Astrocyte (in vitro differentiated cells and primary cell): ENCODE measurements at places on chromosomes 7 and 10. TPM values are rescaled to one million over a fixed set of nuclear protein-coding genes. Genes with fewer than 3 reads are reported as not detected.

DNA sequence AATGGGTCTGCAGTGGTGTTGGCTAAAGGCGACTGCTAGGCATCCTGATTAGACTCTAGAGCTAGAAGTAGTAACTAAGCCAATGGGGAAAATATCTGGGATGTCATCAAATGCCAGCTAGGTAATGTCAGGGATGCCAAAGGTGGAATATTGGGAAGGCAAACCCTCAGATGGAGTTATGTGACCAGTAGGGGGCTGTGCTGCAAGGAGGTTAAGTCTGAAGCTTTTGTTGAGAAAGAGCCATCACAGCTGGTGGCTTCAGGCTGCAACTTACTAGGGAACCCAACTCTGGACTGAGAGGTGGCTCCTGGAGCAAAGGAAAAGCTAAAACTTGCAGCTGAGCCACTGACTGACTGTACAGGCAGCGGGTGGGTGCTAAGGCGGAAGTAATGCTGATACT is 576.9 kb upstream of the GHITM start:
- no peak overlapping the region for H3K27ac ChIP-seq
- no peaks in the 10 kb centered on the region for H3K36me3 ChIP-seq
- DNase-seq, result no peak
- H3K4me1 ChIP-seq, result no peaks in the 10 kb centered on the region
- H3K4me3 ChIP-seq, result no peak overlapping the region

DNA sequence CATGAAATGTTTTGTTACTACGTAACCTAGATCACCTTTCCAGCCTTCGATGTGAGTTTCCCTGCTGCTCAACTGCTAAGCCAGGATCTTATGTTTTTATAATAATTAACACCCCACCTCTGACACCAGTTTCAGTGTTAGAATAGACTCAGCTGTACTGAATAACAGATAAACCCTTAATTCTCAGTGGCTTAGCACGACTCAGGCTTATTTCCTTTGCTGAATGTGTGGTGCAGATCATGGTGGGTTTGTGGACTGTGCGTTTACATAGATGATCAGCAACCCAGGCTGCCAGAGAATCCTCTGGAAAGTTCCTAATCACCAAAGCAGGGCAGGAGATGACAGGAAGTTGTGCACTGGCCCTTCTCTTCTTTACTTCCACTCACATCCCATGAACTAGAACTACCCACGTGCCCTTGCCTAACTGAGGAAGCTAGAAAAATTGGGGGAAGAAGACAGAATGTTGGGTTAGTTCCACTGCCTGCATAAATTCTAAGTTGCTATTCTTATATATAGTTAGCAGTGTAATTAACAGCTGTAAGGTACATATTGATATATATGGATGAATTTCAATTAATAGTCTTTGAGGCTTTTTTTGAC is 111.8 kb downstream of the MAPK8 start:
- no peak overlapping the region for H3K4me3 ChIP-seq
- no peak for DNase-seq
- H3K27ac ChIP-seq, result no peak overlapping the region
- no peaks in the 10 kb centered on the region for H3K27me3 ChIP-seq
- no peaks in the 10 kb centered on the region for H3K4me1 ChIP-seq

The C10orf90 gene
- total RNA-seq, result not detected in 2 replicates

The CC2D2B gene
- total RNA-seq, result 0.18 and 0.60 TPM in 2 replicates

The CRPPA gene
- total RNA-seq, result 3.6 and 3.9 TPM in 2 replicates
